ENCODE measurements at places on chromosomes 3 and 15.
A peak's percentile ranks its signal among the peaks of the same experiment; 100 is the strongest.

DNA sequence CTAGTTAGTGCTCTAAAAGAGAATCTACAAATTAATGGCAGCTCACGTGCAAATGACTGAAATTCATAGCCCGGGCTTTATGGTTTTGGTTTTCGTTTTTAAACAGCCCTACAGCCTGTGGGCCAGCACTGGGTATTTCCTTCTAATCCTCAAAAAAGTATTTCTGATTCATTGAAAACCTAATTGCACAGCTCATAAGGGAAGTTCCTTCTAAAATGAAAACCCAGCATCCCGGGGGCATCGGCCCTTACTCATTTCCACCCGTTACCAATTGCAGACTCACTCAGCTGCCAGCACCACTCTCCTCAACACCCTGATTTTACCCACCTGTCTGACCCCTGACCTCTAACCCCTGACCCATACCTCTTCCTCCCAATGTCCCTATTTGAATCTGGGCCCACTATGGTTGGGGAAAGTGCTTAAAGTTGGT, 59.5 kb upstream of the ZNF148 start:
- DNase-seq: no peak

- DNase-seq: peak; percentile 97
Observed at GRCh38 chr15:68586274-68586961, 7.6 kb downstream of the CORO2B start.

- no peak for DNase-seq
Observed at GRCh38 chr3:124346487-124346886, 354.6 kb upstream of the ROPN1 start.

DNA sequence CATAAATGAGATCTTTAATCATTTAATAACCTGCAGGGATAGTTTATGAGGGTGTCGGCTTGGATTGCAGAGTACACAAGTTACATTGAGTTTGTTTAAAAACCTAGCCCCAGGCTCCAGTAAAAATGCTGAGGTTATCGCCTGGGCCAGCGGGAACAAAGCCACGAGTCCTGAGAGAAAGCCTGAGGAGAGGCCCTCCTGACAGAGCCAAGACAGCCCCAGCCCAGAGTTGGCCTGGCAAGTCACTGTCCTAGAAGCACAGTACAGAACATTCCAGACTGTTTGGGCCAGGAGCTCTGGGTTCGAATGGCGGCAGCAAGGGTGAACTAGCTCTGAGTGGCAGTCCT, 32.4 kb downstream of the SEC61A1 start:
- no peak for DNase-seq

DNA sequence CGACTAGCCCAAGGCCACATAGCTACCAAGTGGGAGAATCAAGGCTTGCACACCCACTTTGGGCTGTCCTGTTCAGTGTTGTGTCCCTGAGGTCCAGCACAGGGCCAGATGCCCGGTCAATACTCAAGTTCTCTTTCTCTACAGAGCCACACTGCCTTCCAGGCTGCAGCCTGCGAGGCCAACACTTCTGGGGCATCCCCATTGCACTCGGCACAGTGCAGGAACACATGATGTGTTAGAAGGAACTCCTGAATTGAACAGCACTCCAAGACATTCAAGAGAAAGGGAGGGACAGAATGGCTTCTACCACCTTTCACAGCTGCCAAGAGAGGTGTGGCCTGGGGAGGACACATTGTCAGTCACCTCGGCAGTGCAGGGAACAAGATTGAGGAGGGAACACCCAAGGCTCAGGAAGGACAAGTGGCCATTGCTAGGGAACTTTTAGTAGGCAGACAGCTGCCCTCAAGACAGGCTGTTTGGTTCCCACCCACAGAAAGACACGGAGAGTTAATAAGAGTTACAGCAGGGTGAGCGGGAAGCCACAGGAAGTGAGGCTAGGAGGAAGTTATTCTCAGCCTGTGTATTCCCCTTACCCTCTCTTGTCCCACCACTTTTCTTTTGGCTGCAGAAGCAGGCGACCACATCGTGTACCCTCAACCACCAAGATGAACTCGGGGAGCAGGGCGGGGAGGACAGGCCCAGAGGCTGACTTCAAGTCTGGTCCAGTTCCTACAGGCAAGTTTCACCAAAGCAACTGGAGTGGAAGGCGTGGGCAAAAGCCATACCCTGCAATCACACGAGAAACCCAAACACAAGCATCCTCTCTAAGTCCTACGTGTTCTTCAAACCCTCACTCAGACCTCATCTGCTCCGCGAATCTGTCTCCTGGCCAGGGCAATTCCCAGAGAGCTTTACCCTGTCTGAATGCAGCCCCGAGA, 69.4 kb downstream of the SRGAP3 start:
- no peak for DNase-seq

GRCh38 chr3:46972396-46972795, 4.1 kb downstream of the CCDC12 start:
- DNase-seq: no peak

DNA sequence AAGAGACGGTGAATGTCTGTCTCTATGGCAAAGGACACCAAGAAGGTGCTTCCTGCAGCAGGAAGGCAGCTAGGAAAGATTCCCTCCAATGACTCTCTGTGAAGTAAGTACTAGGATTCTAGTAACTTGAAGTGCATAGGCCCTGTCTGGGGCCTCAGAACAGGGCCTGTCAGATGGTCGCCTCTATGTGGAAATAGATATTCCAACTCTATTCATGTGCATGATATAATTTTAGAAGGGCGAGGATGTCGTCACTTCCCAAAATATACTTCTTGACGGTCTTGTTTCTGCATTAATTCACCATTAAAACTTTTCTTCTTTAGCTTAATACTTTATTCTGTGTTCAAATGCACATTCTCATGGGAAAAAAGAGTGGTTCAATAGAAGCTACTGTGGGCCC, 167.0 kb downstream of the TLE3 start:
- no peak for DNase-seq

- DNase-seq: no peak
Observed at GRCh38 chr3:167251678-167252077, 128.4 kb downstream of the ZBBX start.

DNA sequence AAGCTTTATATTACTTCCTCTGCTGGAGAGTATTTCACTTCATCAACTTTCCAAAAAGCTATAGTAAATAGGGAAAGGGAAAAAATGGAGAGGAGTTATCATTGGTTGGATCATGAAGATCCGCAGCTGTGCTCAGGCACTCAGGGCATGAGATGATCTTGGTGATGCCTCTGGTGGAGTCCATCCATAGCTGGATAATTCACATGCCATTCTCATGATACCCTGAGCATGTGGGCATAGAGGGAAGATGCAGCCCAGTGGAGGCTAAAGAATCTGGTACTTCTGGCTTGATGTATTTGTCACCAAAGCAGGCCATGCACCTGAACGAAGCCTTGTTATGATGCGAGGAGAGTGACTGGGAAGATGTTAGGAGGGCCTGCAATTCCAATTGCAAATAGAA, 150.2 kb downstream of the CHST2 start:
- no peak for DNase-seq

DNA sequence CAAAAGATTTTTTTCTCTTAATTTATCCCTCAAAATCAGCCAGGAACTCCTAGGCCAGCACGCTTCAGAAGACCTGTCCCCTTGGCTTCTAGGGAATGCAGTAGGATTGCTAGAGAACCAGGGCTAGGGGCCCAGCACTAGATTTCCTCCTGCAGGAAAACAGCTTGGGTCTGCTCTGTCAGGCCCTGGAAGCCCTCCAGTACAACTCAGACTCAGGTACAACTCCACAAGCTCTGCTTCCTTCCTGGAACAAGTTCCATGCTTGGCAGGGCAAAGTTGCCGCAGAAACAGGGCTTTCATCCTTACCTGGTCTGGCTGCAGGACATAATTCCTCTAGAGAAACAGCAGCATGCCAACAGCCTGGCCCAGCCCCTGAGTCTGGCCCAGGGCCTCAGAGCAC, 96.1 kb upstream of the CTNNB1 start:
- DNase-seq: no peak

DNA sequence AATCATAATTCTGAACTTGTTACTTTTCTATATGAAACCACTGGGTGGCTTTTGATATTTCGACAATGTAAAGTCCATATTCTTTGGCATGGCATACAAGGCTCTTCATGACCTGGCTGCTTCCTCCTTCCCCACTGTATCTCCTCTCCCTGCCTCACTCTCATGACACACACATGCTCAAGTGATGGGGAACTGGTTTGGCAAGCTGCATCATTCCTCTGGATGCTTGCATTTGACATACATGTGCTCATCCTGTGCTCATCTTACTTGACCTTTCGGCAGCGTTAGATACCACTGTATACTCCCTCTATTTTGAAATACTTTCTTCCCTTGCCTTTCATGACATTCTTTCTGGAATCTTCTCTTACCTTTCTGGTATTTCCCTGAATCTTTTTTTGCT, 51.8 kb upstream of the ZDHHC23 start:
- DNase-seq: no peak

DNA sequence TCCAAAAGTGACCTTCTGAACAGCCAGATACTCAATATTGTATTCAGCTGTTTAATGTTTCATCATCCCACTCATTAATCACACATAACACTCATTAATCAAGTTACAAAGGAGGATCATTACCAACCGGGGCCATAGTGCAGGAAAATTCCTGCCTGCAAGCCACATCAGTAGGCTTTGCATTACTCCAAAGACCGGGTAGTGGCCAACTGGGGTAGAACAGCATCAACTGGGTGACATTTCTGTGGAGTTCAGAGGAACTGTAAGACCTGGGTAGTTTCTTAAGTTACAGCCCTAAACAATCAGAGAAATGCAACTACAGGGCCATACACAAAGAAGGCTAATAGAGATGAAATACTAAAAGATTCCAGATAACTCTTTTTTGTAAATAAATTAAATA, 253.1 kb downstream of the WDR72 start:
- no peak for DNase-seq

DNA sequence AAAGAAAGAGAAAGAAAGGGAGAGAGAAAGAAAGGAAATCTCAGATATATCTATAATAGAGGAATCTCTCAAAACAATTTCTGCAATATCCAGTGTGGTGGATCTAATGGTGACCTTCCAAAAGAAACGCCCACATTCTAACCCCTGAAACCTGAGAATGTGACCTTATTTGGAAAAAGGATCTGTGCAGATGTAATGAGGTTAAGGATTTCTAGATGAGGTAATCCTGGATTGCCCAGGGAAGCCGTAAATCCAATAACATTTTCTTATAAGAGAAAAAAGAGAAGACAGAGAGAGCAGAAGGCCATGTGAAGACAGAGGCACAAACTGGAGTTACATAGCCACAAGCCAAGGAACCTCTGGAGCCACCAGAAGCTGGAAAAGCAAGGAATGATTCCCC, 307.6 kb downstream of the ZBTB20 start:
- DNase-seq: peak; percentile 22

- no peak for DNase-seq
Observed at GRCh38 chr3:187852842-187853730, 107.8 kb upstream of the BCL6 start.

DNA sequence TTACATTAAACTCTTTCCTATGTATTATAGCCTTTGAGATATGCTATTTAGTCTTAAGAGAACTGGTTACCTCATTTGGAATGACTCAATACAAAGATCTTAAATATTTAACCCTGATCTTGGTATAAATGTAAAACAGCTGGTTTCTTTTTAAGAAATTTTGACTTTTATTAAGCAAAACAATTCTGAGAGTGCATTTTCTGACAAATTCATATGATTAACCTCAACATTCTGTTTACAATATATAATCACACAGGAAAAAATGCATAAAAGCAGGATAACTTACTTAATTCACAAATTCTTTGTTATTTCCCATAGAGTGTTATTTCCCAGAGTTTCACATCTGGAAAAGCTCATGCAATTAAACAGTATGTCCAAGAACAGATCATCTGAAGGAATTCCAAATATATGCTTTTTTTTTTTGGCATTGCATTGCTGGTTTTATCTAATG, 400.4 kb upstream of the THBS1 start:
- no peak for DNase-seq

GRCh38 chr3:4271834-4272233, 31.3 kb upstream of the SETMAR start:
- DNase-seq: peak; percentile 42
